AG10803 (cell line): ENCODE measurements at places on chromosomes 3 and 15.

GRCh38 chr3:184039414-184039813, 7.9 kb downstream of the HTR3D start:
- peak; percentile 4 for DNase-seq

DNA sequence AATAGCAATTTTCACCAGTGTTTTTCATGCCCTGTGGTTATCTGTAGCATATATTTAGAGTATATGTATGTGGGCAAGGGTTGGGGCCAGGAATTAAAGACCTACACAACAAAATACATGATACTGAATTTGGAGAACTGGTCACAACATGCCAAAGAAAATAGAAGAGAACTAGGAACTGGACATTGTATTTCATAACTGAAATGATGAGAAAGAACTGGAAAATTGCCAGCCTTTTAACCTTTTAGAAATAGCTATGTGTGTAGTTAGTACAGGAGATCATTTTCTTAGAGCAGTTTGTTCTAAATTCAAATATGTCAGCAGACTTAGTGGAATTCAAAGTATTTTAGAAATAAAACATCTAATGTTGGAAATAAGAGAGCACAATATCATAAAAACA, 227.1 kb upstream of the CGNL1 start:
- peak; percentile 50 for DNase-seq

GRCh38 chr3:195916991-195917390, 8.6 kb upstream of the TNK2 start:
- DNase-seq = no peak

DNA sequence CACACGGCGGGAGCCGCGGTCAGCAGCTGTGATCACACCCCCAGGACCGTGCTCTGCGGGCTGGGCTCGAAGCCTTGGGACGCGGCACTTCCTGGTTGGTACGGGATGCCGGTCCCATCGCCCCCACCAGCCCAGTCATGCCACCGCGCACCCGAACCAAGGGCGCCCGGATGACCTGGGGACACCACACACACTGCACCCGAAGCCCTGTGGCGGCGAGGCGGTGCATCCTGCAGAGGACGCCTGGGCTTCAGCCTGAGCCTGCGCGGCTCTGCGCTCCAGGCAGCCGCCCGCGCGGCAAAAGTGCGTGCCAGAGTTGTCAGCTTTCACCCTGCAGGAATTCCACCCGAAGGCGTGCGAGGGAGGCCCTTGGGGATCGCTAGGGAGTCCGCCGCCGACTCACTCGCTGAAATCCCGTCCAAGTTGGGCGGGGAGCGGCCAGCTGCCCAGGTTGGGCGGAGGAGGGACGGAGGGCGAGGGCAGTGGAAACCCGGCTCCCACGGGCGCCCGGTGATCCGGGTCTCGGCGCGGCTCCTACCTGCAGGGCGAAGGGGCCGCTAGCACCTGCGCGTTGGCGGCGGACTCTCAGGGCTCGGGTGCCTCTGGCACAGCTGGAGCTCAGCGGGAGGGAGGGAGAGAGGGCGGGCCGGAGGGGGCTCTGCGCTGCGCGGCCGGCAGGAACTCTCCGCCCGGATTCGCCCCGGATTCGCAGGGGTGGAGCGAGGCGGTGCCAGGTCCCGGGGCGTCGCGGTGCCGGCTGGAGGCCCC, at the start of gene PLD1:
Gene PLD1 (minus strand): TSS at position 623 of the 768 bp plus-strand sequence. CDS start 72,432 bp downstream, outside the sequence.
- DNase-seq = peak; percentile 97

GRCh38 chr3:123002100-123002748, 25.3 kb downstream of the SEMA5B start:
- no peak for DNase-seq
